ENCODE measurements at places on chromosomes 2 and 18.

DNA sequence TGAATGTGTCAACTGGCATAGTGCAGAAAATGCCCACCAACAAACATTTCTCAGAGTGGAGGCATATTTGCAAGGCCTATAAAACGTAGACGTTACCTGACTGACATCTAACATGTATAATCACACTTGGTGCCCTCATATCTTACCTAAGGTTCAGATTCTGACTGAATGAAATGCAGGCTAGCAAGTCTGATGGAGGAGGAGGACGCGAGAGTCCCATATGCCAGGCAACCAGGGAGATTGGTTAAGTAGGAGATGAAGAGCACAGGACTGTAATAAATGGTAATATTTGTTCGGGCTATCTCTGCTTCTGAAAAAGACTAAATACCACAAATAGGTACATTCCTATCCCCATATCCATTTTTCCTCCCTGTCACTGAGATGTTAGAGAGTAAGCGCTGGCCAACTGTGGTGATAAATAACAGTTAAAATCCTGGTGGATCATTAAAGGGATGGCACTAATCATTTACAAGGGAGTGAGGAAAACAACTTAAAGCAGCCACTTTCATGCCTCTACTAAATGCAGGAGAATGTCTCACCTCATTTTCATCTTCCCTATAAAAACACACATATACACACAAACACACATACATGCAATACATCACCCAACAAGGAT is 217.2 kb downstream of the TMEM163 start:
- H3K4me1 ChIP-seq, result no peaks in the 10 kb centered on the region
- no peaks in the 10 kb centered on the region for H3K36me3 ChIP-seq
- H3K27ac ChIP-seq, result no peak overlapping the region
- DNase-seq, result no peak
- no peaks in the 10 kb centered on the region for H3K27me3 ChIP-seq

DNA sequence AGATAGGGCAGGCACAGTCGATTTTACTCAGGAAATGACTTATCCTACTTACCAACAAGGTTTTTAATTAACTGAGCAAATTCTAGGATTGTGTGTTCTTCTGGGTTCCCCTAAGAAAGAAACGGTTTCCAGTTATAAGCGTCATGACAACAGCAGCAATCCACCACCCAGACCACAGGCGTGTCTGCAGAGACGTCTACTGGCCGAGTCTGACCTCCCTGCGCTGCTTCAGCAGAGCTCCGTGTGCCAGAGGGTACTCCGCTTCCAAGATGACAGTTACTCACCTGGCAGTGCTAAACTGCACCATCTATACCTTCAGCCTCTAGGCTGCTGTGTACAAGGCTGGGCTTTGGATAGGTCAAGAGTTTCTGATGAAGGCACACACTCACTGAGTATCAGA is 95.4 kb downstream of the UXS1 start:
- H3K36me3 ChIP-seq, result peaks cover 24% of the 10 kb centered on the region
- no peak overlapping the region for H3K27ac ChIP-seq
- DNase-seq, result no peak
- H3K27me3 ChIP-seq, result no peaks in the 10 kb centered on the region
- H3K4me1 ChIP-seq, result peaks cover 38% of the 10 kb centered on the region
- no peak overlapping the region for H3K4me3 ChIP-seq

- DNase-seq, result no peak
- peaks cover 4% of the 10 kb centered on the region for H3K36me3 ChIP-seq
- H3K27ac ChIP-seq, result no peak overlapping the region
Observed at GRCh38 chr2:27059141-27059820, 7.8 kb downstream of the AGBL5 start.

DNA sequence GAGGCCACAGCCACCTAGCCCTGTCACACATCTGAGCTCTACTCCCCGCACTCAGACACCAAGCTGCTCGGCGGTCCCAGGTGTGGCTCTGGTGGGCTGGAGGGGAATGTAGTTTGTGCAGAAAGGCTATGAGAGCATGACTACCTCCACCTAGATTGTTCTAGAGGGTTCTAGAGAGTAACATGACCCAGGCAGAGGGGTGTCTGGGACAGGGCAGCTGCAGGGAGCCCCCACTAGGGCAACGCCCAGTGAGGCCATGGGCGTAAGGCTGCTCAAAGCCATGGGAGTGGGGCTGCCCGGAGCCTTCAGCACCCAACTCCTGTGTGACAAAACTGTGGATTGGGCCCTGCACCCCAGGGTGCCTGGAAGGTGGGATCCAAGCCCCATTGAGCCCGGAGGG is 511.4 kb upstream of the MYT1L start:
- H3K4me3 ChIP-seq, result no peak overlapping the region
- no peak for DNase-seq
- no peaks in the 10 kb centered on the region for H3K36me3 ChIP-seq
- no peaks in the 10 kb centered on the region for H3K27me3 ChIP-seq
- no peak overlapping the region for H3K27ac ChIP-seq

- no peak overlapping the region for H3K27ac ChIP-seq
- H3K36me3 ChIP-seq, result no peaks in the 10 kb centered on the region
- no peak for DNase-seq
Observed at GRCh38 chr2:38409156-38410102, 32.4 kb upstream of the ATL2 start.

DNA sequence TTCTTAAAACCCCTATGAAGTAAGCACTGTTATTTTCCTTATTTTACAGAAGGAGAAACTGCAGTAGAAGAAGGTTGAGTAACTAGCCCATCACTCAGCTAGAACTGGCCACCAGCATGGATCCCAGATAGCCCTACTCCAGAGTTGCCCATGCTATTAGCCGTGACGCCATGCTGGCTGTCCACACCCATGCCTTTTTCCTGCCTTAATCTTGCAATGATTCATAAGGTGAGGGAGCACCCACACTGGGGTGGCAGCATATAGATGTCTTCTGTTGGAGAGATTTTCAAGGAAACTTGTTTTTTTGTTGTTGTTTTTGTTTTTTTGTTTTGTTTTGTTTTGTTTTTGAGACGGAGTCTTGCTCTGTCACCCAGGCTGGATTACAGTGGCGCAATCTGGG is 204.1 kb upstream of the HAAO start:
- DNase-seq, result no peak
- H3K36me3 ChIP-seq, result no peaks in the 10 kb centered on the region
- H3K4me3 ChIP-seq, result no peak overlapping the region
- no peak overlapping the region for H3K27ac ChIP-seq
- H3K27me3 ChIP-seq, result no peaks in the 10 kb centered on the region

GRCh38 chr2:70242552-70242951 is 5.9 kb downstream of the TIA1 start:
- no peak overlapping the region for H3K27ac ChIP-seq
- no peaks in the 10 kb centered on the region for H3K27me3 ChIP-seq
- H3K36me3 ChIP-seq, result peaks cover 3% of the 10 kb centered on the region
- no peak overlapping the region for H3K4me3 ChIP-seq

GRCh38 chr18:57077786-57078552 is 68.9 kb upstream of the BOD1L2 start:
- DNase-seq, result no peak
- H3K27ac ChIP-seq, result no peak overlapping the region
- H3K4me1 ChIP-seq, result peaks cover 4% of the 10 kb centered on the region
- H3K27me3 ChIP-seq, result no peaks in the 10 kb centered on the region
- H3K4me3 ChIP-seq, result no peak overlapping the region
- H3K36me3 ChIP-seq, result no peaks in the 10 kb centered on the region

- H3K4me3 ChIP-seq, result no peak overlapping the region
- no peak for DNase-seq
- H3K4me1 ChIP-seq, result no peaks in the 10 kb centered on the region
- H3K27me3 ChIP-seq, result no peaks in the 10 kb centered on the region
Observed at GRCh38 chr2:215396595-215397313, 39.1 kb downstream of the FN1 start.

DNA sequence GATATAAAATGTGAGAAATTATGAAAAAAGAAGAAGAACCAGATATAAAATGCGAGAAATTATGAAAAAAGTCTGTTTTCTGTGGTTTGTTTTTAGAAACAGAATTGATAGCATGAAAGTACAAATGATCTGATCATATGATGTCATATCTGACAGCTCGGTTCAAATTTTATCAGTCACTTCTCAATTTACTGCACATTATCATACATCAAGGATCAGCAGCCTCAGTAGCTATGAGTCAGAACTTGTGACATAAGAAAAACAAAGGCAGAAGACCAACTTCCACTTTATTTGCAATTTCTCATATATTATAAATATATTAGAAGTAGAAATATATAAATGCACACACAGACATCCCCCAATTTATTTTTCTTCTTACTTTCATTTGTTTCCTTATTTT is 634.0 kb downstream of the LRP1B start:
- no peaks in the 10 kb centered on the region for H3K36me3 ChIP-seq
- H3K4me1 ChIP-seq, result no peaks in the 10 kb centered on the region
- no peaks in the 10 kb centered on the region for H3K27me3 ChIP-seq
- H3K4me3 ChIP-seq, result no peak overlapping the region

GRCh38 chr2:3641841-3642421 is 16.1 kb upstream of the ALLC start:
- H3K4me1 ChIP-seq, result no peaks in the 10 kb centered on the region
- H3K27me3 ChIP-seq, result no peaks in the 10 kb centered on the region
- no peaks in the 10 kb centered on the region for H3K36me3 ChIP-seq
- DNase-seq, result no peak

- H3K27ac ChIP-seq, result no peak overlapping the region
- peaks cover 10% of the 10 kb centered on the region for H3K36me3 ChIP-seq
- H3K27me3 ChIP-seq, result no peaks in the 10 kb centered on the region
- no peak for DNase-seq
- no peak overlapping the region for H3K4me3 ChIP-seq
Observed at GRCh38 chr2:74425523-74425922, 4.0 kb downstream of the WDR54 start.

DNA sequence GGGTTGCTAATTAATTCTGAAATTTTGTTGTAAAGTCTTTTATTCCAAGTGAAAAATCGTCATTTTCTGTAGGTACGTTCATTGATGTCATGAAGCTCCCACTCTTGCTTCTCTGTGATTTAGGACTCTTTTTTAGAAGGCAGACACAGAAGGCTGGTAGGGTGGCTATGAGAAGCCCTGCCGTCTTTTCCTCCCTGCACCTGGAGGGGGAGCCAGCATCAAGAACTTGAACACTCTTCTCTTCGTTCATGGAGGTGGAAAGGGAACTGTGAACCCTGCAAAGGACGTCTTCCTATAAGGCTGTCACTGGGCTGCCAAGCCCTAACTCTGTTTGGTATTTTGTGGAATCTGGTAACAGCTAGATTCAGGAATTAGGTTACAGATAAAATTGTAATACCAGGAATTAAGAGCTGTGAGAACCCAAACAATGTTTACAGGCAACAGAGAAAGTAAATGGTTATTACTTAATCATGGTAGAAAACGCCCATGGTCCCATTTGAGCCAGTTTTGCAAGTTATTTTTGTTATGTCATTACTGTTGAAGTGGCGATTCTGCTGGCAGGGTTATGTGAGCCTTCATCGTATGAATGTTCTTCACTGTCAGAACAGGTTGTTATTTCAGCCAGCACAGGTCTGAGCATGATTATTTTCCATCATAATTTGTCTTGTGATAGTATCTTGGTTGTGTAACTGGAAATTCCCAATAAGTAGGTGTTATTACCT is 112.2 kb downstream of the OSBPL6 start:
- H3K27ac ChIP-seq, result no peak overlapping the region
- H3K4me1 ChIP-seq, result no peaks in the 10 kb centered on the region
- H3K27me3 ChIP-seq, result no peaks in the 10 kb centered on the region
- H3K4me3 ChIP-seq, result no peak overlapping the region
- DNase-seq, result no peak
- no peaks in the 10 kb centered on the region for H3K36me3 ChIP-seq

DNA sequence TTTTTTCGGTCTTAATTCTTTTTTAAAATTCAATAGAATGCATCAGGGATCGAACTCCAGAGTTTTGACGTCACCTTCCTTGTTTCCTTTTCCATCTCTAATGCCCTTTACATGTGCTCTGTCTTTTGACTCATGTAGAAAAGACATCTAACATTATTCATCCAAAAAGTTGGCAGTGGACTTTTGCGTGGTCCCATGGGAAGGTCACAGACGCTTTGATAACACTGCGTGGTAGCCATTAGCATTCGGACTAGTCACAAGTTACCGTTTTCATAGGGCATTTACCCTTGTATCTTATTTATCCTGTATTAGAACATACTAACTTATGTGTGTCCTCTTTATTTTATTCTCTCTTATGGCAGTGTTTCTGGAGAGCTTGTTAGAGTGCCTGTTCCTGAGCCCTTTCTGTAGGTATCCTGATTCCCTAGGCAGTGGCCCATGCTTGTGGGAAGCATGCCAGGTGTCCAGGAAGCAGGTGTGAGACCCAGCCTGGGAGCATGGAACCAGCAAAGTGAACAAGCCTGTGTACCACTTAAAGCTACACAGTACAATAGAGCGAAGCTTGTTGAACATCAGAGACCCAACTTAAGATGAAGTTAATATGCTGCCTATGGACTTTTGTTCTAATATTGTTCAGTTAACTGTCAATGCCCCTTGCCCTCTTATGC is 73.6 kb upstream of the RBM44 start:
- no peak for DNase-seq
- H3K4me1 ChIP-seq, result peaks cover 13% of the 10 kb centered on the region
- H3K4me3 ChIP-seq, result no peak overlapping the region
- H3K36me3 ChIP-seq, result peaks cover 13% of the 10 kb centered on the region
- H3K27ac ChIP-seq, result no peak overlapping the region
- no peaks in the 10 kb centered on the region for H3K27me3 ChIP-seq
